ENCODE measurements at places on chromosomes 1 and 21.

DNA sequence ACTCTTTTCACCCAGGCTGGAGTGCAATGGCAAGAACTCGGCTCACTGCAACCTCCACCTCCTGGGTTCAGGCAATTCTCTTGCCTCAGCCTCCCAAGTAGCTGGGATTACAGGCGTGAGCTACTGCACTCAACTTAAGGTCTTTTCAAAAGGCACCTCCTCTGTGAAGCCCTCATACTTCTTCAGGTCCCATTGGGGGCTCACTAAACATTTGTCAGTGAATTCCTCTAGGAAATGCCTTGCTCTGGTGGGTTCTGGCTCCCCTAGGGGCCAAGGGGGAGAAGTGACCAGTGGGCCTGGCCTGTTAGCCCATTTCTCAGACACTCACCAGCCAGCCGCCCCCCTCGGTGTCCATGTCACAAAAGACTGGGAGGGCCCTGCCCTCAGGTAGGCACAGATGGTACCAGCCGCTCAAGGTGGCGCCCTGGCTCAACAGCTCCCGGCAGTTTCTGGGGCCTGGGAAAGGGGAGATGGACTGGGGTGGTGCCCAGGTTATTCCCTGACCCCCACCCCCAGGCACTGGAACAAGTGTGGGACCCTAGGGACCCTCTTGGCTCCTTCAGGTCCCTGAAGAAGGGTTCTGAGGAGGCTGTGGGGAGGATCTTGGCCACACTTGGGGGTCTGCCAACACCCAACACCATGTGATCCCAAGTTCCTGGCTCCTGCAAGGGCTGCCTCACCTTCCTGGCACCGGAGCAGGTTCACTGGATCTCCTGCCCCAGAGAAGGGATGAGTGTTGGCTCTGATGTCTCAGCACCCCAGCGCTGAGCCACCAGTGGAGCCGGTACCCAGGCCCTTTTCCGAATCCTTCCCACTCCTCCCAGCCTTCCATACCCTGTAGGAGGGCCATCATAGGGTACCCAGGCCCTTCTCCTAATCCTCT is 1.6 kb downstream of the FCN3 start:
- DNase-seq = no peak

DNA sequence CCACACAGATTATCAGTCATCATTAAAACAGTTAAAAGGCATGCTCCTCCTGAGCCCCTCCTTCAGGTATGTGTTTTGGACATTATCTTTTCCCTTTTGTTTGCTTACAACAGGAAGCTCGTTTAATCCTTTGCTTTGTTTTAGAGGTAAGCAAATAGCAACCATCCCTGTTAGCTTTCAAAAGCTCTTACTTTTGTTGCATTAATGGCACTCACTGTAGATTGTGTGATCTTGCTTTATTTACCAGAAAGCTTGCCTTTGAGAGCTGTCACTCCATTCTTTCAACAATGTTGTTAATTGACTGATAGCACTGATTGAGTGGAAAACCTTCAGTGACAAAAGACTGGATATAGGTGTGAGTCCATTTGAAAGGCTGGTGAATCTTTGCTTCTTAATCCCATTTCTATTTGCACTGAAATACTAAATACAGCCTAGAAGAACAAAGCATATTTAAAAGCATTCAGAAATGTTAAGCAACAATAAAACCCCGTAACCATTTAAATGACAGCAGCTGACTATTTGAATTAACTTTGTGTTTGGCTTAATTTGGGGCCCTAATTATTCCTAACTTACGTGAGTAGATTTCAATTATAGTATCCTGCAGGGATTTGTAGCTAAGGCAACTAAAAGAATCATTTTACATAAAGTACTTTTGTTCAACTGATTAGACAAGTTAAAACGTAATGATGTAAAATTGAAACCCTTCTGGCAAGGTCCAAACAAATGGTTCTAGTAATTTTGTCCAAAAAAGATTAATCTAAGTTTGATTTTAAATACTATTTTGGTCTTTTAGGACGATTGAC is 48.3 kb downstream of the ADGRL2 start:
- DNase-seq = no peak

DNA sequence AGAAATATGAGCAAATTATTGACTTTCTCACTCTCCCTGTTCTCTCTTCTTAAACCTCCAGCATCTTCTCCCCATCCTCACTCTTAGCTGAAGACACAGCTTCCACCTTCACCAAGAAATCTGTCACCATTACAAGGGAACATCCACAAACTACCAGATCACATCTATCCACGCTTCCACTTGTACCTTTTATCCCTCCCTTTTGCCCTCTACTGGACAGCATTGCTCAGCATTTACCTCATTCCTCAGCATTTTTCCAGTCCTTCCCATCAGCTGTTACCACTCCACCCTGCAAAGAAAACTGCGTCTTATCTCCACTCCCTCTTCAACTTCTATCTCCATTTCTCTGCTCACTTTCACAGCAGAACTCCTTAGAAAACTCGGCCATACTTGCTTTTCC is 42.6 kb downstream of the KCNJ6 start:
- no peak for DNase-seq

DNA sequence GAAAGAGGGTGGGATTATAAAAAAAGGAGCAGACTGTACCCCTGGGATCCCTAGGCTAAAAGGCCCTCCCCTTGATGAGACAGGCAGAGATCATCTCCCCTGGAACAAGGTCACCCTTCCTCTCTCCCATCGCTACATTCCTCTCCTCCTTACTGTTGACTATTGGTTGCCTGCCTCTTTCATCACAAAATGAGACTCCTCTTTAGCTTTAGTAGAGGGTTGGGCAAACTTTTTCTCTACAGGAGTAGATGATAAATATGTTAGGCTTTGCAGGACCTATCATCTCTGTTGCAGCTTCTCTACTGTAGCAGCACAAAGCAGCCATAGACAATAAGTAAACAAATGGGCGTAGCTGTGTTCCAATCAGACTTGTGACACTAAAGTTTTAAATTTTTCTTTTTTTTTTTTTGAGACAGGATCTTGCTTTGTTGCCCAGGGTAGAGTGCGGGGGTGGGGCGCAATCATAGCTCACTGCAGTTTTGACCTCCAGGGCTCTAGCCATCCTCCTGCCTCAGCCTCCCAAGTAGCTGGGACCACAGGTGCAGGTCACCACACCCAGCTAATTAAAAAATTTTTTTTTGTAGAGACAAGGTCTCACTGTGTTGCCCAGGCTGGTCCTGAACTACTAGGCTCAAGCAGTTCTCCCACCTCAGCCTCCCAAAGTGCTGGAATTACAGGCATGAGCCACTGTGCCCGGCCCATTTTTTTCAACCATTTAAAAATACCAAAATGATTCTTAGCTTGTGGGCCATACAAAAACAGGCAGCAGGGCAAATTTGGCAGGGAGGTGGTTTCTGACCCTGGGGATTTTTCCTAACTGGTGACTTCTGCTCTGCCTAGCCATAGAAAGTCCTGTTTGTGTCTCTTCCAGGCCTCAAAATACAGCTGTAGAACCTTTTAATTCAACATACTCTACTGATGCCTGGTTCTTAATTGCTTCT is 15.1 kb downstream of the MCL1 start:
- no peak for DNase-seq

DNA sequence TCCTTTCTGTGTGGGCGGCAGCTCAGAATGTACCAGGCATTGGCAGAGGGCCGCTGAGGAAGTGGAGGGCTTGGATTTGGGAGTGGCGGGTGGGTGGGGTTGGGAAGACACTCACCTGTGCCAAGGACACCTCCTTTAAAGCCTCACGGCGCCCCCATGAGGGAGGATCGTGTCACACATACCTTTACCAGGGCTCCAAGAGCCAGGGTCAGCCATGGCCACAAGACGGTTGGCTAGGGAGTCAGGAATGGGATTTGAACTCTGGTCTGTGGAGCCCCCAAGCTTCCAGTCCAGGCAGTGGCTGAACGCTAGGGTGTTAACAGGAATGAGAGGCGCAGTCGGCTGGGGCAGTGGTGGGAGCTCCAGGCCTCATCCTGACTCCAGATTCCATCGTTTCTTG is 4.6 kb downstream of the NBL1 start:
- no peak for DNase-seq

DNA sequence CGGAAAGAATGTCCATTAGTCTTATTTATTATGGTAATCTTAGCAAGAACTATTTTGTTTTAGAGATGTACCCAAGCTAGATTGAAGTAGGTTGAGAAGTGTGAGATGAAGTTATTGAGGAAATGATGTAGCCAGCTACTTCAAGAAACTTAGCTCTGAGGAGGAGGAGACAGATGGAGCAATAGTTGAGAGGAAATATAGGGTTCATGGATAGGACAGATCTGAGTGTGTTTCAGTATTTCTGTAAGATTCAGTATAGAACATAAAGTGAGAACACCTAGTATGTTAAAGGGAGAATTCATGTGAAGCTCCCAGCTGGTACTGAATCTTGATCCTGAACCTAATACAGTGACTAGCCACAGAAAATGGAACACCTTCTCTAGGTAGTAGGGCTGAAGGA is 28.9 kb downstream of the TSNAX start:
- DNase-seq = no peak

Data from SW 1271 (cell line).